ENCODE measurements at places on chromosomes 1 and 21. TPM values are rescaled to one million over a fixed set of nuclear protein-coding genes. Genes with fewer than 3 reads are reported as not detected.

The CYP4B1 gene
- total RNA-seq: not detected

The DNAJC16 gene
- total RNA-seq: 41.2 TPM

The SYT2 gene
- total RNA-seq: not detected

The SHISAL2A gene
- total RNA-seq: 91.0 TPM

DNA sequence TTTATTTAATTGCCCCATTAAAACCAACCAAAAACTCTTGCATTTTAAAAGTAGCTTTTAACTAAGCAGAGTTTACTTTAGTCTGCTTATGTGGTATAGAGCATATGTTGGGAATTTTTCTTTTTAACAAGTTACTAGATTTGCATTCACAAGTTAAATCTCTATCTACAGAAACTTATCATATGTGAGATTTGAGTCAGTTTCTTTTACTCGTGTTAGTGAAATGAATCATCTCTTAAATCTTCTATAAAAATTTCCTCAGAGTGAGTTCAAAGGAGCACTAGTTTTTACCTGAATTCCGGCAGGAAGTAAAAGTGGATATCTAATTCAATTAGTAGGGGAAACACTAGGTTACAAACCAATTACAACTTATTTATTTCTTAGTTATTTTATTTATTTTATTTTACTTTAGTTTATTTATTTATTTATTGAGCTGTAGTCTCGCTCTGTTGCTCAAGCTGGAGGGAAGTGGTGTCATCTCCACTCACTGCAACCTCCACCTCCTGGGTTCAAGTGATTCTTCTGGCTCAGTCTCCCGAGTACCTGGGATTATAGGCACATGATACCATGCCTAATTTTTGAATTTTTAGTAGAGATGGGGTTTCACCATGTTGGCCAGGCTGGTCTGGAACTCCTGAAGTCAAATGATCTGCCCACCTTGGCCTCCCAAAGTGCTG is 1609.6 kb upstream of the B3GALT2 start:
- no peaks in the 10 kb centered on the region for H3K4me1 ChIP-seq
- no peak overlapping the region for H3K27ac ChIP-seq
- H3K36me3 ChIP-seq: no peaks in the 10 kb centered on the region

The GRHL3 gene
- total RNA-seq: not detected

The CELA3B gene
- not detected for total RNA-seq

The CD58 gene
- total RNA-seq: 47.1 TPM

DNA sequence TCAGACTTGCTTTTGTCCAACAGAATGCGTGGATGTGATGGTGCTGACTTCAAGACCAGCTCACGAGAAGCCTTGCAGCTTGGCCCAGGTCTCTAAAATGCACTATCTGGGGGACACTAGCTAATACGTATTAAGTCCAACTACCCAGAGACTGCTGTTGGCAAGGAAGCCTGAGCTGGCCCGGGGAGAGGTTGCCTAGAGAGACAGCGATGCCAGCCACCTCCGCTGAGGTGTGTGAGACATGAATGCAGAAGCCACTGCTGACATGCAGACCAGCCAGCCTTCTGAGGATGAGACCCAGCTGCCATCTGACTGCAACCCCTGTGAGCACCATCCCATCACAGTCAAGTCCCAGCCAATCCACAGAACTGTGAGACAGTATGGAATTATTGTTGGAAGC is 32.5 kb downstream of the THAP3 start:
- H3K4me3 ChIP-seq: no peak overlapping the region
- H3K4me1 ChIP-seq: no peaks in the 10 kb centered on the region
- no peak overlapping the region for H3K27ac ChIP-seq
- peaks cover 31% of the 10 kb centered on the region for H3K36me3 ChIP-seq

DNA sequence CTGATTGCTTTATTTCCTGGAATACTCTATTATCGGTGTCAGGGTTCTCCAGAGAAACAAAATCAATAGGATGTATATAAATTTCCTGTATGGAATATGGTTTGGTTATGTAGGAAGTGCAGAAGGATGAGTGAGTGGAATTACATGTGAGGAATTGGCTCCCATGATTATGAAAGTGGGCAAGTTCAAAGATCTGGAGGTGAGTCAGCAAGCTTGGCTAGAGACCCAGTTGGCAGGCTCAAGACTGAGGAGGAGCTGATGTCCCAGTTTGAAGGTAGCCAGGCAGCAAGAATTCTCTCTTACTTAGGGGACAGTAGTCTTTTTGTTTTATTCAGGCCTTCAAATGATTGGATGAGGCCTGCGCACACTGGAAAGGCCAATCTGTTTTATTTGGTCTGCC is 57.5 kb downstream of the MAP3K7CL start:
- DNase-seq: no peak
- H3K4me1 ChIP-seq: peaks cover 7% of the 10 kb centered on the region
- H3K27ac ChIP-seq: no peak overlapping the region
- H3K4me3 ChIP-seq: no peak overlapping the region
- no peaks in the 10 kb centered on the region for H3K27me3 ChIP-seq
- peaks cover 1% of the 10 kb centered on the region for H3K36me3 ChIP-seq

The SLAMF9 gene
- not detected for total RNA-seq

DNA sequence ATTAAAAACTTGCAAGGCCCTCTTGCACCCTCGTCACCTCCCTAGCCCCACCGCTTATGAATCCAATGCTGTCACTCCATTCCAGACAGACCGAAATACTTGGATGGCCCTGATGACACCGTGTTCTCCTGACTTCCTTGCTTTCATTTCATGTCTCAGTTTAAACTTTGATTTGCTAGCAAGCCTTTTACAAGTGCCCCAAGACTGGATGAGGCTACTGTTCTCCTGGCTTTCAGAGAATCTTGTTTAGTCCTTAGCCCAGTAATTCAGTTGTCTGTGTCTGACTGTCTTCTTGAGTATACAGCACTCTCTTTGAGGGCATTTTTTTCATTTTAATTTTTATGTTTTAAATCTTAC is 824 bp upstream of the IFI44L start:
- no peaks in the 10 kb centered on the region for H3K36me3 ChIP-seq
- peaks cover 32% of the 10 kb centered on the region for H3K4me1 ChIP-seq
- peak overlapping the region; percentile 59 for H3K4me3 ChIP-seq
- peak overlapping the region; percentile 3 for H3K27ac ChIP-seq
- no peak for DNase-seq
- no peaks in the 10 kb centered on the region for H3K27me3 ChIP-seq

DNA sequence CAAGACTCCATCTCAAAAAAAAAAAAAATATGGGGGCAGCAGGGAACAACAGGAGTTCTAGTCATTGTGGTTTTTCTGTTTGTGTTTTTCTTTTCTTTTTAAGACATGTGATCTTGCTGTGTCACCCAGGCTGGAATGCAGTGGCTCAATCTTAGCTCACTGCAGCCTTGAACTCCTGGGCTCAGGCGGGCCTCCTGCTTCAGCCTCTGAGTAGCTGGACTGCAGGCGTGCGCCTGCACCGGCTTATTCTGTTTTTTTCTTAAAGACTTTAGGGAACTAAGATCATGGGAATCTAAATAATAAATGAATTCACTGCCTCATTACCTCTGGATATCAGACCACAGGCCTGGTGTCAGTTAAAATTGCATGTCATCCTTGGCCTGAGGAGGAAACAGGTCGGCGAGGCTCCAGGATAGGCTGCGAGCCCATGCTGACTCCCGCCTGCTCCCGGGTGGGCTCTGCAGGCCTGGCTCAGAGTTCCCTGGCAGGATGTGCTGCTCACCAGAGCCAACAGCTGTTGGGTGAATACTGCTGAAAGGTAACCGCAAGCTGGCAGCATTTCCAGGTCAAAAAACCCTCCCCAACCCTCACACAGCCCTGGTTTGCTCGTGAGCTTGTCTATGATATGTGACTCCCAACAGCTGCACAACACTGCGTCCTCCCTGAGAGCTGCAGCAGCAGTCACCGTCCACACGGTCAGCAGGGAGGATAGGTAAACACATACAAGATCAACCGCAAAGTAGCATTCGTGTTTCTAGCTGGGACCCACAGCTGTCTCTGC is 58.1 kb downstream of the SCCPDH start:
- H3K4me1 ChIP-seq: peaks cover 5% of the 10 kb centered on the region
- no peak overlapping the region for H3K4me3 ChIP-seq
- H3K36me3 ChIP-seq: no peaks in the 10 kb centered on the region
- DNase-seq: no peak
- no peak overlapping the region for H3K27ac ChIP-seq

DNA sequence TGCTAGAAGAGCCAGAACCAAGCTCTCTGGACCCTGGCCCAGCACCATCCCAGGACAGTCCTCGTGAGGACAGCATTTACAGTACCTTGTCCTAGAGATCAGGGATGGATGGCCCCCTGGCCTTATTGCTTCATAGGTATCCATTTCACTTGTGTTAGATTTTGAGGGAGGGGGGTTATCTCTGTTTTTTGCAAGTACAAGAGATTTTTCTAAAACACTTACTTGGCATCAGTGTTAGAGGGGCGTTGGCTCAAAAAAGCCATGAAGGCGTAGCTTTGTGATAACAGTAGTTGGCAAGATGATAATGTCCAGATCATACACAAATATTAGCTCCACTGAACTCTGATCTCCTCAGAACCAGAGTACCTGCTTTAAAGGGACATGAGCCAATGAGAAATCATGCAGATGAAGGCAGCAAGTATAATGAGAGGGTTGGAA is 5.8 kb upstream of the ATP1B1 start:
- no peak overlapping the region for H3K27ac ChIP-seq
- peaks cover 8% of the 10 kb centered on the region for H3K4me1 ChIP-seq
- no peak for DNase-seq
- no peaks in the 10 kb centered on the region for H3K27me3 ChIP-seq
- H3K4me3 ChIP-seq: no peak overlapping the region

- DNase-seq: no peak
- H3K4me1 ChIP-seq: no peaks in the 10 kb centered on the region
- H3K36me3 ChIP-seq: no peaks in the 10 kb centered on the region
- H3K4me3 ChIP-seq: no peak overlapping the region
- no peak overlapping the region for H3K27ac ChIP-seq
Measured at GRCh38 chr1:101605878-101606277, 369.1 kb downstream of the S1PR1 start.

- H3K27me3 ChIP-seq: no peaks in the 10 kb centered on the region
- H3K27ac ChIP-seq: no peak overlapping the region
- H3K4me3 ChIP-seq: no peak overlapping the region
- H3K4me1 ChIP-seq: no peaks in the 10 kb centered on the region
- no peak for DNase-seq
Measured at GRCh38 chr1:10737651-10738050, 58.8 kb downstream of the CASZ1 start.

The OXCT2 gene
- 1.0 TPM for total RNA-seq

- H3K4me3 ChIP-seq: no peak overlapping the region
- H3K4me1 ChIP-seq: no peaks in the 10 kb centered on the region
- no peaks in the 10 kb centered on the region for H3K36me3 ChIP-seq
- no peaks in the 10 kb centered on the region for H3K27me3 ChIP-seq
Measured at GRCh38 chr1:96845464-96845863, 123.9 kb downstream of the PTBP2 start.

DNA sequence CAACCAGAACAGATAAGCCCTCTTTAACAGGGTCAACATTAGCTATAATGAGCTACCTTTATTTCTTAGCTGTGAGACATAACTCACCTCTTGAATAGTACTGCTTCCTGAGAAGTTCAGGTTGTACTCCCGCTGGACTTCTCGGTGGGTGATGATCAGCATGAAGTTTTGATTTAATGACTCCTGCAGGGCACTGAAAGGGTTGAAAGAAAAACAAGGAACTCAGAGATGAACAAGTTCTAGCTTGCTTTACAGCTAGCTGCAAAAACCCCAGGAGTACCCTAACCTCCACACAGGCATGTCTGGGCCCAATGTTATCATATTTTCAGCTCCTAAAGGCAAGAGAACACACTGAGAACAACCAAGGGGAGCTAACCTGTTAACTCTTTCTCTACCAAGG is 254.4 kb downstream of the FAF1 start:
- no peak for DNase-seq
- H3K27me3 ChIP-seq: no peaks in the 10 kb centered on the region
- H3K4me3 ChIP-seq: no peak overlapping the region
- no peak overlapping the region for H3K27ac ChIP-seq
- no peaks in the 10 kb centered on the region for H3K4me1 ChIP-seq

DNA sequence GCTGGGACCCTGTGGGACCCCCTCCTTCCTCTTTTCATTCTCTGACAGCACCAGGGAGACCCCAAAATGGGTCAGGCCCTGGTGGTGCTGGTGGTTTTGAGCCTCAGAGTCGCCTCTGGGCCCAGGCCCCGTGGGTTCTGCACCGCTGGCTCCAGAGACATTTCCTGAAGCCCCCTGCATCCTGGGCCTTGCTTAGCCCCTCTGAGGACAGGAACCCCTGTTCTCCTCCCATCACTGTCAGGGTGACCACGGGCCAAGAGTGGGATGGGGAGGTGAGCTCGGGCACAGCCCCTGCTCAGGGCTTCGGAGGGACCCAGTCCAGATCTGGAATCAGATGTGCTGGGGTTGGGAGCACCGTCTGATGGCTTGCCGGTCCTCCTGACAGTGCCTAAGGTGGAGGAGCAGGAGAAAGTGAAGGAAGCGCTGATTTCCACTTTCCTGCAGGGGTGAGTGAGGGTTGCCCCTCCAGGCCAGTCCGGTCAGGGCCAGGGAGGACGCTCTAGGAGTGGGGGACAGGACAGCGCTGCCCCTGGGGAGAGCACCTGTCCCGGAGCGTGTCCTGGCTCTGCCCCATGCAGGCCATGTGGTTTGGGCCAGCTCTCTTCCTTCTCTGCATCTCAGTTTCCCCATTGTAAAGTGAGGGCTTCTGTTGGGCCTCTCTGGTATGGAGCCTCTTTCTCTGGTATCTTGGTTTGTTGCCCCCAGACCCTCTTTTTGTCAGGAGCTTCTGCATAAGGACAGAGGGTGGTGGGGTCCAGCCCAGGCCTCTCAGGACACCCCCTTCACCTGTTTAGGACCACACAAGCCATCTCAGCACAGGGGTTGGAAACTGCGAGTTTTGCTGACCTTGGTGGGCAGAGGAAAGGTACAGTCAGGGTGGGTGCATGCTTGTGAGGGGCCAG is 71.0 kb downstream of the TRIM11 start:
- no peak overlapping the region for H3K4me3 ChIP-seq
- H3K27me3 ChIP-seq: no peaks in the 10 kb centered on the region
- H3K4me1 ChIP-seq: no peaks in the 10 kb centered on the region
- H3K27ac ChIP-seq: no peak overlapping the region

The GNG12 gene
- not detected for total RNA-seq

- DNase-seq: peak; percentile 6
- H3K27me3 ChIP-seq: no peaks in the 10 kb centered on the region
- no peak overlapping the region for H3K4me3 ChIP-seq
- peaks cover 6% of the 10 kb centered on the region for H3K4me1 ChIP-seq
- no peaks in the 10 kb centered on the region for H3K36me3 ChIP-seq
Measured at GRCh38 chr1:107323784-107324183, 182.9 kb downstream of the NTNG1 start.

DNA sequence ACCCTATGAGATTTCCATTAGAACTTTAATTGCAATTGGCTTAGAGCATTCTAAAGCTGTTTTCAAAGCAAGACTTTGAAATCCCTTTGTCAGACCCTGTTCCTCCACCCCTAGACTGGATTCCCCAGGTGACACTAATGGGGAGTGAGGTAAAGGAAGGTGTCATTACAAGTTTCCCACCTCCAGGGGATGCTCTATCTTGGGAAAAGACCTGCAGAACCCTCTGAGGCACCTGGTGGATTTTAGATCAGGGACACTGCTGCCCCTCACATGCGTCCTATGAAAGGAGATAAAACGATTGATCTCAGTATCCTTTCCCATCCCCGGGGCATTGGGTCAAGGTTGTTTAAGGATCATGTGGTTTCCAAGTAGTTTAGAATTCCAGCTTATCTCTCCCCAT is 80.3 kb upstream of the RGS4 start:
- no peak for DNase-seq
- no peaks in the 10 kb centered on the region for H3K4me1 ChIP-seq
- no peaks in the 10 kb centered on the region for H3K27me3 ChIP-seq
- H3K36me3 ChIP-seq: no peaks in the 10 kb centered on the region

GRCh38 chr1:222167111-222167510 is 380.8 kb downstream of the HHIPL2 start:
- H3K36me3 ChIP-seq: no peaks in the 10 kb centered on the region
- DNase-seq: peak; percentile 5
